ENCODE measurements at places on chromosomes 16 and 17.

GRCh38 chr17:36931697-36932382 lies 5.4 kb upstream of the LHX1 start:
- no peak for DNase-seq

DNA sequence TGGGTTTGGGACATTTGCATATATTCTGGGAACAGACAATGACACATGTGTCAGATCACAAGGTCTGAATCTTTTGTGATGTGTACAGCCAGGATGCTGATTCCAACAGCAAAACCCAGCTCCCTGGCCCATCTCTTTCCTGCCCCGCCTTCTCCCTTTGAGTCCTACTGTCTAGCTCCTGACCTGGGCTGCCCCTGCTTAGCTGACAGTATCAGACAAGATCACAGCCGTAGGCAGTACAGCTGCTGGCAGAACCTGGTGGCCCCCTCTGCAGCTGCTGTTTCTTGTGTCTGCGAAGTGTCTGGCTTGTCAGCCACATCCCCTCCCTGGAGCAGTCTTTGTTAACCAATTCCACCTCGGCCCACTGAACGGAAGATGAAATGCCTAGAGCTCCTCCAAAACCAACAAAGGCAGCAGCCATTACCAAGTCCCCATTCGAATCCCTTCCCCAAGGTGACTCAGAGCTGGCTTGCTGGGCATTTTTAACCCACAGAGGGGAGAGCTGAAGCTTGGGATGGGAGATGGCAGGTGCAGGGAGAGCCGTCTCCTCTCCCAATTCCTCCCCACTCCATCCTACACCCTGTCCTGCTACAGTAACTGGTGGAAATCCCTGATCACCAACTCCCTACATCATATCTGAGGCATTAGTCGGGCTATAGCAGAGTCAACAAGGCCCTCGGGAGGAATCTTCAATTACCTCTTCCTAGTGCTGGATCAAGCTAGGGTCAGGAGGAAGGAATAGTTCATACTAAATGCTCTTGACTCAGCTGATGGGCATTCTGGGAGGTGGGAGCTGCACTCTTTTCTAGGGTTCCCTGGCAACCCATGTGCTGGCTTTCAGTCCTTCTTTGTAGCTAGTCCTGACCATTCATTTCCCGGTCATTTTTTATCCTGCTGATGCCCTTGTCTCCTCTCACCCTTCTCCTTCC lies 5.8 kb downstream of the PIPOX start:
- no peak for DNase-seq

DNA sequence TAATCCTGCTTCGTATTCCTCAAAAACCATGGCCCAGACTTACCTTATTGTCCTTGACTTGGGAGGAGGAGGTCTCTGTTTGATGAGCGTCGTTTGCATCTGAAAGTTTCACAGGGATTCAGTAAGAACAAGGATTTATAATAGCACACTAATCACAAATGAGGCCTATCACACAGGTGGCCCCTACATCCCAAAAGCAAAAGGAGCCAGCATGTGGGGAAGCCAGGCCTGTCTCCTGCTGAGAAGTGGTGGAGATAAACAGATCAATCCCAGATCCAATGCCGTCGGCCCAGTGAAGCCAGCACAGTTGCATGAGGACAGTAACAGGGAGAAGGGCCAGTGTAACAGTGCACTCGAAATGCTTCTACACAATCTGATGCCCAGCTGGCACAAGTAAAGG lies 13.3 kb upstream of the EVPL start:
- DNase-seq = no peak

DNA sequence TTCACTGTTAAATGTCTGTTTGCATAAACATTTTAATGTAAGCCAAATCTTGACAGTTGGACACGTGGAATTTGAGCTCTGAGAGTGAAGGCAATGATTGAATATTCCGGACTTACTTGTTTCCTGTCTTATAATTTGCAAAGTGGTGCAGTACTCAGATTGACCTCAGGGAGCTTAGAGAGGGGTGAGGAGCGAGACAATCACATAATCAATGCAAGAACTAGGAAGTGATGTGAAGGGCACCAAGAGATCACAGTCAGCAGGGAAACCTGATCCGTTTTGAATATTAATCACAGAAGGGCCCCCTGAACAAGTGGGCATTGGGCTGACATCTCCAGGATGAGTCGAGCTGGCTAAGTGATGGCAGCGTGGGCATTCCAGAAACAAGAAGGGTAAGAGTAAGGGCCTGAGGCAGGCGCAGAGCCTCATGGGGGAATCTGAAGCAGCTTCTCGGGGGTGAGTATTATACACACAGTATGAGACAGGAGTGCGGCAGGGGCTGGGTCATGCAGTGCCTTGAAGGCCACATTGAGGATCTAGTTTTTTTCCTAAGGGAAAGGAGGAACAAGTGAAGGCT lies 26.1 kb downstream of the TEX2 start:
- no peak for DNase-seq

DNA sequence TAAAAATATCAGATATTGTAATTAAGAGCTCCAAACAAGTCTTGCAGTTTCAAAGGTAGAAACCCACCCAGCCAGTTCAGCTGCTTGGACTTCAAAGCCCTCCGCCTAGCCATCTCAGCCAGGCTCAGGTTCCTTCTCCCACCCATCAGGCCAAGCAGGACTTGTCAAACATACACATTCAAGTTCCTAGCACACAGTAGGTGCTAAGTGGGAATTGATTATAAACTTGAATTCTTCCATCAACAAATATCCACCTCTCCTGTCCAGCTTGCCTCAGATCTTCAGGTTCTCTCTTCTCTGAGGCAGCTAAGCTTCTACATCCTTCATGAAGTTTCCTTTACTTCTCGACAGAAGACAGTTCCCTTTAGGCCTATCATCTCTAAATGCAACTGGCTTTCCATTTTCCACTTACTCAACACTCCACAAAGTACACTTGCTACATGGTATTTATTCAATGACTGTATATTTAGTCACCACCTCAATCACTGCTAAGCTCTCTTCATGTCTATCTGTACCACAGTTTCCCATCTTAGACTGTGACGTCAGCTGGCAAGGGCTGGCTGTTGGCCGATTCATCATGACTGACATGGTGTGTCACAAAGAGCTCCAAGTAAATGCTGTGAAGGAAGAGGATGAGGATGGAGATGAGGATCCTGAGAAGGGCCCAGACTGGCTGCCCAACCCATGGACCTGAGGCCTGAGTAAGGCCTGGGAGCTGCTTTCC lies 13.3 kb upstream of the COG7 start:
- DNase-seq = no peak

GRCh38 chr17:7307686-7308624 lies 527 bp downstream of the EIF5A start:
- DNase-seq = peak; percentile 38

DNA sequence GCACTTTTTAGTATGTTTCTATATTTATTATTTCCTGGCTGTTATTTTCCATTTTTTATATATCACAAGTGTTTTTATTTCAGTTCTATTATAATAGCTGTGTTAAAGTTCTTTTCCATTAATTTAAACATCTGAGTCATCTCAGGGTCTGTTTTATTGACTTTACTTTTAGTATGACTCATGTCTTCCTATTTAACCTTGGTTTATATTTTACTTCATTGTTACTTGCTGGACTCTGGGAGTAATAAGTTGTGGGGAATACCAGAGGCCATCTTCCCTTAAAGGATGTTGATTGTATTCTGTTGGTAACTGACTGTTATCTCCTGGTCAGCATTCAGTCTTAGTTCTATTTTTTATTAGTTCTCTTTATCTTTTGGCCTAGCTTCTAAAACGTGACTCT lies 1508.2 kb downstream of the CDH11 start:
- DNase-seq = no peak

DNA sequence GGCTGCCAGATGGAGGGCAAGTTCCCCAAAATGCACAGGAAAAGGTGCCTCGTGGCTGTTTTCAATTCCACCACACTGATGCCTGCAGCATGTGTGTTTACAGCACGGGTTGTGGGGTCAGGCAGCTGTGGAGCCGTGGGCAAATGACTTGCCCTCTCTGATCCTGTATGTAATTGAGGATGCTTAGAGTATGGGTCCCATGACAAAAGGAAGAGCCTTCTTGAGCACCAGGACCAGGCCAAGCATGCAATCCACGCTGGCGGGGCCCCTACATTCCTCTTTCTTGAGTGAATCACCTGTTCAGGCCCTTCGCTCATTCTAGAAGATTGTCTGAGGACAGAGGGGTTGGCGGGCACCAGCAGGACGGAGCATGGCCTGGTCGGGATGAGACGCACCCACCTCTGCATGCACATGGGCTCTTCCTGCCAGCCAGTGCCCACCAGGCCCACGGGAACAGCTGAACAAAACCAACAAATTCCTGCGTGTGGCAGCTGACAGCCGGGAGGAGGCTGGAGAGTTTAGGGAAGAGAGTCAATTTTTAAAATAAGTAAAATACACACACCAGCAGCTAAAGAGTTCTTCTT lies 1.4 kb upstream of the CTRB2 start:
- no peak for DNase-seq

DNA sequence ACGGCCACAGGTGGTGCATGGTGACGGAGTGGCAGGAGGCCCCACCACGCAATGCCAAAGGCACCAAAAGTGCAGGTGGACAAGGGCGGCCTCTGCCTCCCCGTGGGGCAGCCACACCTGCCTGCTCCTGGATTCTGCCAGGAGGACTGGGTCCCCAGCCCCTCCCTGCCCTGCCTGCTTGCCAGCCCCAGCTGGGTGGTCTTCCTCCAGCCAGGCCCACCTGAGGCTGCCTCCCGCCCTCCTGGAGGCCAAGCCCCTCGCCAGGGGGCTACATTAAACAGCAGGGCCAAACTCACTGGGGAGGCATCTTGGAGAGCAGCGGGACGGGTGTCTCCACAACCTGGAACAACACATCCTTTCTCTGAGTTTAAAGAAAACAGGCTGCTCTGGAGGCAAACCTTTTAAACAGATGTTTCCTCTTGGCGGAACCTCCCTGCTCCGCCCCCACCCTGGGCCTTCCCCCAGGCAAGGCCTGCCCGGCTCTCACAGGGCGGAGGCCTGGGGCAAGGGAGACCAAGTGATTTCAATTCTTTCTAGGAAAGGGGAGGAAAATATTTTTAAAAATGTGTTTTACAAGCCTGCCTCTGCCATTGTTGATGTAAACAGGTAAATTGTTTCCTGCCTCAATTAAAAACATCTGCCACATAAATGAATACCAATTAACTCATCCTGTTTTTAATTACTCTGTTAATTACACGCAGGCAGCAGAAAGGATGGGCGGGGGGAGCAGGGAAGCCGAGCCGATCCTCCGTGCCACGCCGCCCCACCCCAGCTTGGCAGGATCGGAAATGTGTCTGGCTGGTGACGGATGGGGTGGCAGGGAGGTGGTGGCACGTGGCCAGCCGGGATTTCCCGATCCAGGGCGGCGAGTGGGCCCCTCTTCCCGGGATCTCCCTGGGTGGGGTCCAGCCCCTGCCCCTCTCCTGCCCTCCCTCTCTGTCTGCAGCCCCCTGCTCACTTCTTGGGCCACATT lies 54.4 kb upstream of the PABPN1L start:
- DNase-seq = peak; percentile 89

- no peak for DNase-seq
Observed at GRCh38 chr16:14268073-14268472, 197.0 kb downstream of the MRTFB start.

- DNase-seq = no peak
Observed at GRCh38 chr17:43461185-43461584, 22.6 kb upstream of the DHX8 start.

DNA sequence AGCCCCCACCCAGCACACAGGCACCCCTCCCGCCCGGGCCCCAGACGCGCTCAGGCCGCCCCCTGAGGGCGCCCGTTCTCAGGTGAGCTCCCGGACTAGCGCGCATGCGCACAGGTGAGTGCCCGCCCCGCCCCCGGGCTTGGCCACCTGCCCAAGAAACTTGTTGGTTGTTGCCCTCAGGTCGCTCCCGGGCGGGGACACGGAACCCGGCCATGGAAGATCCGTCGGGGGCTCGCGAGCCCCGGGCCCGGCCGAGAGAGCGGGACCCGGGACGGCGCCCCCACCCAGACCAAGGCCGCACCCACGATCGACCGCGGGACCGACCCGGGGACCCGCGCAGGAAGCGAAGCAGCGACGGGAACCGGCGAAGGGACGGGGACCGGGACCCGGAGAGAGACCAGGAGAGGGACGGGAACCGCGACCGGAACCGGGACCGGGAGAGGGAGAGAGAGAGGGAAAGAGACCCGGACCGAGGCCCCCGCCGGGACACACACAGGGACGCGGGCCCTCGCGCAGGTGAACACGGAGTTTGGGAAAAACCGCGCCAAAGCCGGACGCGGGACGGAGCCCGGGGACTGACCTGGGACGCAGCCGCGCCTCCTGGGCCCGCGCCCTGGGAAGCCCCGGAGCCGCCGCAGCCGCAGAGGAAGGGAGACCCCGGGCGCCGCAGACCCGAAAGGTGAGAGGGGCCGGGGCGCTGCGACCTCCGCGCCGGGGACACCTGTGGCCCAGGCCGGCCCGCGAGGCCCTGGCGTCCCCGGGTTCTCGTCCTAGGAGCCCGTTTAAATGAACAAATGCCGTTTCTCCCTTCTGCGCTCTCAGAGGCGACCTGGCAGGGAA lies at the start of gene MARVELD3:
TSS of gene MARVELD3 (plus strand) at position 167 of the 840 bp plus-strand sequence. CDS start at position 213, 46 bp downstream.
- DNase-seq = peak; percentile 97

DNA sequence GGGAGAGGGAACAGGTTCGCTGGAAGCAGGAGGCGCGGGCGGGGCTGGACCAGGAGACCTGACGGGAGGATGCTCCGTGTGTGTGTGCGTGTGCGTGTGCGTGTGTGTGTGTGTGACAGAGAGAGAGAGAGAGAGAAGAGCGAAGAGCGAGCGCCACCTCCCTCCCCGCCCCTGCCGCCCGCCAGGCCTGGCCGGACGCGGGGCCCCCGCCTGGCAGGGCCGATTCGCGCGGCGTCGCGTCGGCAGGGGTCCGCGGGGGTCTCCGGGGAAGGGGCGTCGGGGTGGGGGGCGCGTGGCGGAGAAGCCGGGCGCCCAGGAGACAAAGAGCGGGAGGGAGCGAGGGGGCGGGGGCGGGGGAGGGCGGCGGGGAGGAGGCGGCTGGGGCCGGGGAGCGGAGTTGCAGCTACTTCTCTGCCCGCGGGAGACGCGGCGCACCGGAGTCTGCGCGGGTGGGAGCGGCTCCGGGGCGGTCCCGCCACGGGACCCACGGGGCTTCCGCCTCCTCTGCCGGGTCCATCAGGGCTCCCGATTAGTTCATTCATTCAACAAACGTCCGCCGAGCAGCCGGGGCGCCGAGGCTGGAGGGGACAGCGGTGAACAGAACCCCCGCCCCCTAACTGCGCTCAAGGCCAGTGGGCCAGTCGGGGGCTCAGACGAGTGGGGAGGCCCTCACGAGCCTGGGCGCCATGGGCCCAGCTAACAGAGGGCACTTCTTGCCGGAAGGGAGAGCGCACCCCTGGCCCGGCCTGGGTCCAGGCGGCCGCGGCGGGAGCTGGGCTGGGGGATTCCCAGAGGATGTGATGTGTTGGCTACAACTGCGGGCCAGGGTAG lies at the start of gene SAMD14:
TSS of gene SAMD14 (minus strand) at position 433 of the 831 bp plus-strand sequence. CDS start 5,201 bp downstream, outside the sequence.
- DNase-seq = no peak

GRCh38 chr16:1261131-1261892 lies 5.4 kb downstream of the TPSD1 start:
- DNase-seq = peak; percentile 61

- DNase-seq = no peak
Observed at GRCh38 chr17:39701784-39702422, 2.0 kb downstream of the ERBB2 start.

DNA sequence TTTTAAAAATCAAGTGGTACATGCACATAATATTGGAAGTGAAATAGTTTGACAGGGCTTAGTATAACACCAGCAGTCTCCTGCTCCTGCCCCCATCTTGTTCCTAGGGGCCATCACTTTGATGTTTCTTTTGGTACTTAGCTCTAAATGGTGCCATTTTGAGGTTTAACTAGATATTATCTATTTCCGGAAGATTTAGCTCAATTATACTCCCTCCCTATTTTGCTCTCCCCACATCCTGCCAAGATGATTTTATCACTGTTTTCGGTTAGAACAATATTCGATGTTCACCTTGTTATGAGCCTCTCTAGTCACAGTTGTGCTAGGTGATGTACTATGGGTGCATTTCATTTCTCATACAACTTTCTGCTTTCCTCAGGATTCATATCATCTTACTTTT lies 20.0 kb upstream of the SLC35G3 start:
- no peak for DNase-seq

Measured in upper lobe of left lung (tissue), 6 donors.